ENCODE measurements at places on chromosomes 7 and 10.

DNA sequence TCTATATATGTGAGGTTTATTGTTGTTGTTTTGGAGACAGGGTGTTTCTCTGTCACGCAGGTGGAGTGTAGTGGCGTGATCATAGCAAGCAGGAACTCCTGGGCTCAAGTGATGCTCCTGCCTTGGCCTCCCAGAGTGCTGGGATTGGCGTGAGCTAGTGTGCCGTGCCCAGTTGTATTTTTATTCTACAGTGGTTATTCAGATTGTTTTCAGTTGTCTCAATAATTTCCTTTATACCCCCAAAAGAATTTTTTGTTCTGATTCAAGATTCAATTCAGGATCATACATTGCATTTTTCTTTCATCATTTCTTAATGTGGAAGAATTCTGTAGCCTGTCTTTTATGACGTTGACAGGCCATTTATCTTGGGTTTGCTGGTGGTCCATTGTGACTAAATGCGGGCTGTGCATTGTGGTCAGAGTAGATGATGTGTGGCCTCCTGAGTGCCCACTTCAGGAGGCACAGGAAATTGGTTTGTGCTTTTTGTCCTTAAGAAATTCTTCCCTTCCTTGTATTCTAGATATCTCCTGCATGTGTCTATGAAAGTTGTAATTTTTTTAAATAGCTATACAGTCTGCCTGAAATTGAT is 22.9 kb downstream of the RBM33 start:
- DNase-seq = no peak

- no peak for DNase-seq
These were observed 583.5 kb downstream of the PTPRN2 start for GRCh38 chr7:158004123-158004490.

DNA sequence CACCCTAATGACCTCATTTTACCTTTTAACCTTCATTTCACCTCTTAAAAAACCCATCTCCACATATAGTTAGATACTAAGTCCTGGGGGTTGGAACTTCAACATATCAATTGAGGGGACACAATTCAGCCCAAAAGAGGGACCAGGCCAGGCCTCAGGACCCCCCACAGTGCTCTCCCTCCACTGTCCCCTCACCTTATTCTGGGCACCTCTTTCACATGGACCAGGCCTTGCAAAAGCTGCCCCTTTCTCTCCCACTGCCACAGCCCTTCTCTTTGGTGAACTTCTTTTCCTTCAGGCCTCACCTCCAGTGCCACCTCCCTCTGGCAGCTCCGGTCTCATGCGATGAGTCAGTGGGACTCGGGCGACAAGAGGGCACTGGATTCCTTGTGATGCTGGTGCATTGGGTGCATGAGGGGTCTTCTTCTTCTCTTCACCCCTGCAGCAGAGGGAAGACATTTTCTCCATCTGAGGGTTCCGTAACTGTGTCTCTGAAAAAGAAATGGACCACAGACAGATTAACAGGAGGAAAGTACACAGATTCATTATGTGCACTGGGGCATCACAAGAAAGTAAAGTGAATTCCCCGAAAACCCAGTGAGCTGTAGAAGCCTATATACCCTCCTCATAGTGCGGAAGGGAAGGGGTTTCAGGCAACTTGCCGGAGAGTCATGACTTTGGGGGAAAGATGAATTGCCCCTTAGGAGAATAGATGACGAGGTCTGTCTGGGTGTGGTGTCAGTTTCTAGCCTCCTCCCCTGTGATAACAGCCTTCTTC is 288.7 kb upstream of the IGFBP3 start:
- no peak for DNase-seq

DNA sequence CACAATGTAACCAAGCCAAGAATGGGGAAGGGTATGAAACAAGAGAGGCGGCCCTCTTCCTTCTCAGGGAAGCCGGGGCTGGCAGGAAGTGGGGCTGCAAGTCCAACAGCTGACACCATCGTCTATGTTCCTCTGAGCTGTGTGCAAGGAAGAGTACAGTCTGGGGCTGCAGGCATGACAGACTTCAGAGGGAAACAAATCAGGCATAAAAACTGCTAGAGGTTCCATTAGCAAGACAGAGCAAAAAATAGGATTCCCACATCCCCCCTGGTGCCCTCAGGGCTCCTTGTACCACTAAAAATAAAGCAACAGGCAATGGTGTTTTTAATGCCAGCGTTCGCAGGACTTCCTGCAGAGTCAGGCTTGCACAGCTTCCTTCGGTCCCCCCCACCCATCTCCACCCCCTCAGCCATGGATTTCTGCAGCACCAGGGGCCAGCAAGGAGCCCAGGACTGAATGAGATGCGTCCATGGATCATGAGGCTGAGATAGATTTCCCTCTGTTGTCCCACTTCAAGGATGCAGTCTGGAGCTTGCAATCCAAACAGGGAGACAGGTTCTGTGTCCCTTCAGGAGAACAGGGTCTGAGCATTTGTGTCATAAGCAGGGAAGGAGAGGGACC is 34.6 kb downstream of the KCNMA1 start:
- no peak for DNase-seq

DNA sequence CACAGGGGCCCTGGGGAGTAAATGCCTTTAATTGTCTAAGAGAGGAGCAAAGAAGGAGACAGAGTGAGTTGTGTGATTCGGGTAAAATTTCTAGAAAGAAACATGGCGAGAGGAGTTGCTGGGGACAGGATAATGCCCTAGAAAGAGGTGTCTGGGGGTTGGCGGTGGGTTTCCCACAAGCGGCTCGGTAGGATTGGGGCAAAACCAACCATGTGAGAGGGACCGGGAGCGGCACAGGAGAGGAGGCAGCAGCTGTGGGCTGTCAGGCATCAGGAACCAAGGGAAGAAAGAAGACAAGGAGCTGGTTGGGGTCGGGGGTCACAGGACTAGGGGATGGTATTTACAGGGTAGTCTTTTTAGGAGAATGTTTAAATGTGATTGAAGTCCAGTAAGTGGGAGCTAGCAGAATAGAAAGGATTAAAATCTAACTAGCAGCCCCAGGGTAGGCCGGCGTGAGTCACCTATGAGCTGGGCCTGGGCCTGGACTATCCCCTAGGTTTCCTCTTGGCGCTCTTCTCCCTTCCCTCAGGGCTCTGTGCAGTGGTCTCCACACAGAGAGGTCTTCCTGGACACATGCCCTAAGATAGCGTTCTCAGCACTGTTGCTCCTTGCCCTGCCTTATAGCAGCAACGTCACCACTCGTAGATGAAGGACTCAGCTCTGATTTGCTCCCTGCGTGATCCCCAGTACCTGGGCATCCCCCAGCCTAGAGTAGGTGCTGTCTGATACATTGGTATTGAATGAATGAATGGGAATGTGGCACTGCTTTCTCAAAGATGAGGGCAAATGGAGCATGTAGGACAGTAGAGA is 32.6 kb downstream of the IKZF1 start:
- peak; percentile 66 for DNase-seq

GRCh38 chr7:139246905-139247304 is 15.9 kb downstream of the UBN2 start:
- no peak for DNase-seq

DNA sequence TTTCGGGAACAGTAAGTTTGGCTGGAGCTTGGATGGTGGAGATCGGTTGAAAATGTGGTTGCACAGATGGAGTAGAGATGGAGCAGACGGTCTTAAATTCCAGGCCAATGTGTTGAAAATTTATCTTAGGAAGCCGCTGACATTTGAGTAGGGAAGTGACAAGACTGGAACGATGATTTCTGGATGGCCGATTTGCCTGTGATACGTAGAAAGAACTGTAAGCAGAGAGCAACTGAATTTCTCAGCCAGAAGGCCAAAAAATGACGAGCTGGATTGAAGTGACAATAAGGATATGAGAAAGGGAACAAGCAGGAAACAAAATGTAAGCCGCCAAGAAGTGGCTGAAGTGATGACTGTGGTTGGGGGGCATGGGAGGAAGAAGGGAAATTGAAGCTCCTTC is 687 bp upstream of the ARMC3 start:
- DNase-seq = no peak

- DNase-seq = peak; percentile 24
These were observed 6.3 kb upstream of the SNX13 start for GRCh38 chr7:17946591-17946990.

DNA sequence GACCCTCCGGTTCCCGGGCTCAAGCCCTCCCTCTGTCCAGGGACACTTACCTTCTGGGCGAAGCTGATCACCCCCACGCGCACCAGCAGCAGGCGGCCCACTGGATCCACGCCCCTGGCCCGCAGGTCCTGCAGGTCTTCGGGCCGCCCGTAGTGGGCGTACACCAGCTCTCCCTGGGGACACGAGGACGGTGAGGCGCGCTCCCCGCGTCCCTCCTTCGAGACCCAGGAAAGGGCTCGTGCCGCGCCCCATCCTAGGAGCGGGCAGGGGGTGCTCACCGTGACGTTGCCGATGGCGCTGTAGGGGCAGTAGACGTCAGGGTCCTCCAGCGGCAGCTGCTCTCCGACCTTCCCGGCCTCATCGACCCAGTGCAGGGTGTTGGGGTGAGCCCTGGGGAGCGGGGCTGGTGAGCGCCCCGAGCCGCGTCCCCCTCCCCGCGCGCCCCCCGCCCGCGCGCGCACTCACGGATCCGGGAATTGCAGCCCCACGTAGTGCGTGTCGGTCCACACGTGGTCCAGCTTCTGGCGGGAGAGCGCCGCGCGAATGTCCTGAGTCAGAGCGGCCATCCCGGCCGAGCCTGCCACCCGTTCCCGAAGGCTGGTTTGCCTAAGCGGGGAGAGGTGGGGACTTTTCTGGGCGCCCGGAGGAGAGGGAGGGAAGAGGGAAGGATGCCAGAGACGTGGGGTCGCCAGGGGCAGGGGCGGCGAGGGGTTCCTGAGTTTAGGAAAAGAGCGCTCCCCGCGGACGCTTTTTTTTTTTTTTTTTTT is 8.2 kb downstream of the TFR2 start:
- DNase-seq = peak; percentile 64

DNA sequence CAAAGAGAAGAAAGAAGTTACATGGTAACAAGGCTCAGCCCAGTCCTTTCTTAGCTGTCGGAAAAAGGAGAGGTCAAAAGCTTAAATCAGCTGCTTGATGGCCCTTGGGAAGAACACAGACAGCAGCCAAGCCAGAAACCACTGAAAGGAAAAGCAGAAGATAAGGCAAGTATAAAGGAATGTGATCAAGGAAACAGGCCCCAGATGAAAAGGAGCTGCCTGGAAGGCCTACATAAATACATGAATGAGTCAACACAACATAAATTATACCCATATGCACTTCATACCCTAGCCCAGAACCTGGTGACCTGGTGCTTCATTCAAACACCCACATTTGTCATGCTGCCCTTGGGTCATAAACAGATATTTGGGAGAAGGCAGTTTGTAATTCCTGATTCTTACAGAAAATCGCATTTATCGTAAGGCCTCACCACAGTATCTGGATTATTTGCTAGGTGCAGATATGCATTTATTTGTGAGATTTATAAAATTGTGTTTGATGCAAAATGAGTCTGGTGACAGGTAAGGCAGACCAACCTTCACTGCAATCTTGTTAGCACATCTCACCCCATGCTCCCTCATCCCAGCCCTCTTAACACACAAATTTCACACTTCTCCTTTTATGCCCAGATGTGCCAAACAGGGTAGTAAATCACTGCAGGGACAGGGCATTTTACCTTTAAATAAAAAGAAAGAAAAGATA is 94.9 kb upstream of the KCNIP2 start:
- no peak for DNase-seq

- DNase-seq = no peak
These were observed 218.0 kb downstream of the PHF14 start for GRCh38 chr7:11191574-11192220.

GRCh38 chr7:38584443-38585210 is 46.5 kb downstream of the AMPH start:
- DNase-seq = no peak

GRCh38 chr10:62253704-62254103 is 14.9 kb downstream of the RTKN2 start:
- no peak for DNase-seq

DNA sequence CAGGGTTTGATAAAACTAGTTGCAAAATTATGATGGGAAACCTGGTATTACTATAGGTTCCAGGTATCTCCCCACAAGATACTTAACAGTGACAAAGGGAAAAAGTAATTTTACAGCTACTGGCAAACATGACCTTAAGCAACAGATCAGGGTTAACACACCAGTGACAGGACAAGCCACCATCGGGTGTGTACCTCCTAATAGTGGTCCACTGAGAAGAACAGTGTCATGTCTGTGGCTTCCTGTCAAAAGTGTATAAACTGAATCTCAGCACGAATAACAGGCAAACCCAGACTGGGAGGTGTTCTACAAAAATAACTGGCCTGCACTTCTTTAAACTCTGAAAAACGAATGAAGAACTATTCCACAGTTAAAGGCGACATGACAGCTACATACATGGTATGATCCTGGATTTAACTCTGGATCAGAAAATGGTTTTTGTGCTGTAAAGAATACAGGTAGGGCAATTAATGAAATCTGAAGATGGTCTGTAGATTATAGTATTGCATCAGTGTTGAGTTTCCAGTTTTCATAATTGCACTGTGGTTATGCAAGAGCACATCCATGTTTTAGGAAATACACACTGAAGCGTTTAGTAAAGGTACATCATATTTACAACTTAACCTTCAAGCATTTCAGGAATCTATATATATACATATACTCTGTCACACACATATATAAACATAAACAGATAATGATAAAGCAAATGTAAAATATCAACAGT is 32.0 kb upstream of the ARMS2 start:
- peak; percentile 62 for DNase-seq

GRCh38 chr10:10777723-10778122 is 239.9 kb upstream of the CELF2 start:
- no peak for DNase-seq

- no peak for DNase-seq
These were observed 52.0 kb downstream of the KIF5B start for GRCh38 chr10:32004161-32004591.

DNA sequence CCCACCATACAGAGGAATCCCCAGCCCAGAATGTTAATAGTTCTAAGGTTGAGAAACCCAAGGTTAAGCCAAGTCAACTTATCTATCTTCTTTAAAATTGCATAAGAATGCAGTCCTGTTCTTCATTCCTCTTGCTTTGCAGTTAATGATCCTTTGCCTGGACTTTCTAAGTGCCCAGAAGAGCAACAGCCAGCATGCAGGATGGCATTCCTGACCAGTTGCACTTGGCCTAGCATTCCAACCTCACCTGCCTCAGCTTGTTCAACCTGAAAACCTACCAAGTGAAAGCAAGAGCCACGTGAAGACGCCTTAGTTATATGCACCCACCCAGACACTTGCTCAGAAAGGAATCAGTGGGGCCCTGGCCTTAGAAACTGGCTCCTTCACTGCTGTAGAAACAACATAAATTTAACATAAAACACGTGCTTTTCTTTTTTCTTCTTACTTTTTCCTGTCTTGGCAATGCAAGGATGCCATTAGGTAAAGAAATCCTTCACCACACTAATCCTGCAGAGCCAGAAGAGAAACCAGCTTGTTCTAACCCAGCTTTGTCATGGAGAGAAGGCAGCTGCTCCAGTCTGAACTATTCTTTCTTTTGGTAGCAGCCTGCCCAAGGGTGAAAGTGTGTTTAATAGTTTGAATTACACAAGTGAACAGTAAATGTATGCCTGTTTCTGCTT is 25.0 kb downstream of the EGFR start:
- no peak for DNase-seq

GRCh38 chr10:30538086-30538485 is 91.5 kb downstream of the LYZL2 start:
- DNase-seq = no peak
